Upper lobe of left lung (tissue), 6 donors: ENCODE measurements at places on chromosomes 13 and 19. TPM values are rescaled to one million over a fixed set of nuclear protein-coding genes. Genes with fewer than 3 reads are reported as not detected.
A peak's percentile ranks its signal among the peaks of the same experiment; 100 is the strongest.

ZNF329 gene
- 9.4 TPM for total RNA-seq

GRCh38 chr19:29645911-29646310 is 19.4 kb upstream of the PLEKHF1 start:
- no peak for DNase-seq

DNA sequence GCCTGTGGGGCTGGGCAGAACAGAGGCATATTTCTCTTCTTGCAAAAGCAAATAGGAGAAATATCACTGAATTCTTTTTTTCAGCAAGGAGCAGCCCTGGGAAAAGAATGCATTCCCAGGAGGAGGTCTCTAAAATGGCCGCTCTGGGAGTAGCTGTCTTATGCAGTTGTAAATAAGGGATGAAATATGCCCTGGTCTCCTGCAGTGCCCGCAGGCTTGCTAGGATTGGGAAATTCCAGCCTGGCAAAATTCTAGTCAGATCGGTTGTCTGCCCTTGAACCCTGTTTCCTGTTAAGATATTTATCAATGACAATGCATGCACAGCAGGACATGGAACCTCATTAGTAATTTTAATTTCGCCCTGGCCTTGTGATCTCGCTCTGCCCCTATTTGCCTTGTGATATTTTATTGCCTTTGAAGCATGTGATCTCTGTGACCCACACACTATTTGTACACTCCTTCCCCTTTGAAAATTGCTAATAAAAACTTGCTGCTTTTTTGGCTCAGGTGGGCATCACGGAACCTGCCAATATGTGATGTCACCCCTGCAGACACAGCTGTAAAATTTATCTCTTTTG is 1993.2 kb downstream of the PCDH9 start:
- no peak for DNase-seq

DNA sequence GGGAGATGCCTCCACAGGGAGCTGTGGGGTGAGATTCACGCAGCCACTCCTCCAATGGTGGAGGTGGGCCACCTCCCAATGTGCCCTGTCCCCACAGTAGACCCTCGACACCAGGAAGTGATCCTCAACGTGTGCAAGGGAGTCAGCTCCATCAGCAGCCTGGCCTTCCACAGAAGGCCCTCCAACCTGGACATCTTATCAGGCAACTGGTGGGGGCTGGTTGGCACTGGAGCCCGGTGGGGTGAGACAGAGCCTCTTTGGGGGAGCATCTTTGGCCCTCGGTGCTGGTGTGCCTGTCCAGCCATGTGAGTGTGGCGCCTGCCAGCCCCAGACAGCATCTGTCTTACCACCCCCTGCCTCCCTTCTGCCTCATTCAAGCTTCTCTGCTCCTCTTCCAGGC is 19.7 kb upstream of the RNF17 start:
- DNase-seq = no peak

NBEA gene
- 2.7 TPM for total RNA-seq

DNA sequence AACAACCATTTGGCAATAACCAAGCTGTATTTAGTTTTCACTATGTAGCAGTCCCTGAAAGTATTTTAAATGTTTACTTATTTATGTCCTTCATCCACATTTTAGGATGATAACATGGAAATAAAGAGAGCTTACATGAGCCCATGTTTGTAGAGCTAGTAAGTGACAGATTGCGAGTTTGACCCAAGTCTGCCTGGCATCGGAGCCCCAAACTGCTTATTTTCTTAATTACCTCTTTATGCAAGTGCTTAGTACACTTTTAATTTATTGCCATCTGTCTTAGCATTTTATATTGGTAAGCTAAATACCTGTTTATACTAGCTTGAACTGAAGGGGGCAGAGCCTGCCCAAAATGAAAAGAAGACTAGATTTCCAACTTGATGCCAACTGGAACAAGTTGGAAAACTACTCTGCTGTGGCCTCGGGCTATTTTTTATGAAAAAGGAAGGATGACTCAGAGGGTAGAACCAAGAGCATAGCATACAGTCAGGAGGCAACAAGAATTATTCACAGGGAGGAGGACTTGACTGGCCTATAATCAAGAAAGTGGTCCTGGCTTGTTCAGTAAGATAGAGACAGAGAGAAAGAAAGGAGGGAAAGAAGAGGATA is 150.2 kb downstream of the NDFIP2 start:
- DNase-seq = no peak

- peak; percentile 96 for DNase-seq
Observed at GRCh38 chr19:6737873-6738786, 750 bp upstream of the GPR108 start.

GRCh38 chr19:14405380-14405757 is 13.8 kb downstream of the DDX39A start:
- DNase-seq = no peak

- no peak for DNase-seq
Observed at GRCh38 chr19:46892252-46893179, 31.7 kb downstream of the ARHGAP35 start.

DNA sequence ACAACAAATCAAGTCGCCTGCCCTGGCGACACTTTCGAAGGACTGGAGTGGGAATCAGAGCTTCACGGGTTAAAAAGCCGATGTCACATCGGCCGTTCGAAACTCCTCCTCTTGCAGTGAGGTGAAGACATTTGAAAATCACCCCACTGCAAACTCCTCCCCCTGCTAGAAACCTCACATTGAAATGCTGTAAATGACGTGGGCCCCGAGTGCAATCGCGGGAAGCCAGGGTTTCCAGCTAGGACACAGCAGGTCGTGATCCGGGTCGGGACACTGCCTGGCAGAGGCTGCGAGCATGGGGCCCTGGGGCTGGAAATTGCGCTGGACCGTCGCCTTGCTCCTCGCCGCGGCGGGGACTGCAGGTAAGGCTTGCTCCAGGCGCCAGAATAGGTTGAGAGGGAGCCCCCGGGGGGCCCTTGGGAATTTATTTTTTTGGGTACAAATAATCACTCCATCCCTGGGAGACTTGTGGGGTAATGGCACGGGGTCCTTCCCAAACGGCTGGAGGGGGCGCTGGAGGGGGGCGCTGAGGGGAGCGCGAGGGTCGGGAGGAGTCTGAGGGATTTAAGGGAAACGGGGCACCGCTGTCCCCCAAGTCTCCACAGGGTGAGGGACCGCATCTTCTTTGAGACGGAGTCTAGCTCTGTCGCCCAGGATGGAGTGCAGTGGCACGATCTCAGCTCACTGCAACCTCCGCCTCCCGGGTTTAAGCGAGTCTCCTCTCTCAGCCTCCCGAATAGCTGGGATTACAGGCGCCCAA is at the start of gene LDLR:
TSS of gene LDLR (plus strand) at position 210 of the 760 bp plus-strand sequence. CDS start at position 296, 86 bp downstream.
- peak; percentile 92 for DNase-seq

GRCh38 chr19:15397236-15397635 is 17.6 kb upstream of the AKAP8 start:
- no peak for DNase-seq

GRCh38 chr19:50522881-50523280 is 9.2 kb upstream of the ASPDH start:
- DNase-seq = no peak

DNA sequence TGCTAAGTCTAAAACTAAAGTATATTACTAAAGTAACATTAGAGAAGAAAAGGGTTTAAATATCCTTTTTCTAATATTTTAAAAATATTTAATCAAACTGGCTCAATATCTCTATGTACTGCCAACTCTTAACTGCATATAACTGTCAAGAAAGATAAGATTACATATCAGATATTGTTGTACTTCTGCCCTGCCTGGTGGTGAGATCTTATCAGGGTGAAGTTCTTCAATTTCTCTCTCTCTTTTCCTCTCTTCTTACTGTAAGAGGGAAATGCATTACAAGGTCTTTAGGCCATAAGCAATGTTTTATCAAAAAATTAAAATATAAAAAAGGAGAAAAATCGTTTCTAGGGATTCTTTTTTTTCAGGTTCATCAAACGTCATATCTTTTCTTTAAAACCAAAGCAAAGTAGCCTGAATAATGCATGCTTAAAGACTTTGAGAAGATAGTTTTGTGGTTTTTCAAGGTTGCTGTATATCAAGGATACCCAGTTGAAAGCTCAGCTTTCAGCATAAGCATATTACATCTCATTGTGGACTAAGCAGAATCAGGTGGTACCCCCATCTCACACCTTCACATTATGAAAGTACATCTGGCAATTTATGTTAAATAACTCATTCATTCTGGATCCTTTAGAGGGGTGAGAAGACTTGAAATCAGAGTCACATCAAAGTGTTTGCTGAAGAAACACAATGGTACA is 1625.7 kb upstream of the SLC10A2 start:
- DNase-seq = no peak

DNA sequence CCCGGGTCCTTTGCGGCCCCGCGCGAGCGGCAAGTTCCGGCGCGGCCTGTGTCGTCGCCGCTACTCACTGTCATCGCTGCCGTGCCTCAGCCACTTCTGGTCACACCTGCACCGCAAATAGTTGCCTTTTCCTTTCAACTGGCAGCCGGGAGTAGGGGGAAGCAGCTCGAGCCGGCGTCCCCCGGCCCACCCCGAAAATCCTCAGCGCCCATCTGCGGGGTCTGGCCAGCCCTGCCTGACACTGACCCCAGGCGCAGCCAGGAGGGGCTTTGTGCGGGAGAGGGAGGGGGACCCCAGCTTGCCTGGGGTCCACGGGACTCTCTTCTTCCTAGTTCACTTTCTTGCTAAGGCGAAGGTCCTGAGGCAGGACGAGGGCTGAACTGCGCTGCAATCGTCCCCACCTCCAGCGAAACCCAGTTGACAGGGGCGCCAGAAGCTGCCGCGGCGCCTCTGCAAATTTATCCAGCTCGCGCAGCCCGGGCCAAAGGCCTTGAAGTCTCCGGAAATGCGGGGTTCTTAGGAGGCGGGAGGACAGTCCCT is 1.7 kb downstream of the PDX1 start:
- no peak for DNase-seq

DNA sequence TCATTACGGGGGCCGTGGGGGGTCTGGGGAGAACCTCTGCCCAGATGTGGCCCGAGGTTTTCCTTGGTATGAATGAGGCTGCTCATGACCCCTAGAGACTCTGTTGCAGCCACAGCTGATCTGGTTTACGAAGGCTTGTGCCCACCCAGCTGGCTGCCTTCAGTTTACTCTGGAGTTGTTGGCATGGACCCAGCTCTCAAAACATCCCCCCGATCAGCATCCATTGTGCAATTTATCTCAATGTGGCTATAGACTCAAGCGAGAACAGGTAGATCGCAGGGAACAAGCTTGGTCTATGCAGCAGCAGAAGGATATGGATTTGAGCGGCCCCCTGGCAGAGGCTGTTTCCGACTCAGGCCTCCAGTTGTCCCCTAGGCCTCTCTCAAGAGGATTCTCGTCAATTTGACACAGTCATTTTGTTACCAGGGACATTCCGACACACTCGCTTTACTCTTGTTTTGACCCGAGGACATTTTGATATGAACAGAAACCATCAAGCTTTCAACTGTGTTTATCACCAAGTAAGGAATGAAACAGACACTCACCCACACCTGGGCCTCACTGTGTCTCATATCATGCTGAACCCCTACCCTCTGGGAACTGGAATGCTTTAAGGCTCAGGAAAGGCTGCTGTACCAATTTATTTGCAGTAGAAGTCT is 161.5 kb downstream of the KATNAL1 start:
- DNase-seq = no peak

UHRF1 gene
- 3.0 TPM for total RNA-seq

ZNF253 gene
- 8.3 TPM for total RNA-seq

GRCh38 chr13:114131583-114132418 is 622 bp downstream of the RASA3 start:
- no peak for DNase-seq

GRCh38 chr13:74675972-74676371 is 541.8 kb upstream of the KLF12 start:
- no peak for DNase-seq

- no peak for DNase-seq
Observed at GRCh38 chr13:85287528-85287927, 511.7 kb downstream of the SLITRK6 start.

DNA sequence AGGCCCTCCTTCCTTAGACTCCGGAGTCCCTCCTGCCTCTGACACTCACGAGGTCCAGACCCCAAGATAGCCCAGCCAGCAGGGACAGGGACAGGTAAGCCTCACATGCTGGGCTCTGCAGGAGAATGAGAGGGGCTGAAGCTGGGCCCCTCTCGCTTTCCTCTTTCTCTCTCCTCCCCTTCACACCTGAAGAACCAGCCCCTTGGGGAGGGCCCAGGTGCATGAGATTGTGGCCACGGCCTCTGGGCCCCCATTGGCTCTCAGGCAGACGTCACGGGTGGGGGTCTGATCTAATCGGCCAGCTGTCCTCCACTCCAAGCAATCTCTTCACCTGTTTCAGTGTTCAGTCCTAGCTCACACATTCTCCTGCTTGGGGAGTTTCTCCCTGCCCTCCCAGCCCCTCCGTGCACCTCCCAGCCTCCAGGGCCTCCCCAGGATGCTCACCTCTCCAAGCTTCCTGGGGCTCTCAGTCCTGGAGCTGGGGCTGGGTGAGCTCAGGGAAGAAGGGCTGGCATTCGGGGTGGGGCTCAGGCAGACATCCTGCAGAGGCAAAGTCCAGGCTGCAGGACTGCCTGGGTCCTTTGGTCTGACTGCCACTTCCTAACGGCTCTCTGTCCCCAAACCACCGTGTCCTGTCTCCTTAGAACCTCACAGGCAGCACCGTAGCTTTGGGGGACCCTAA is 2.8 kb downstream of the TMEM150B start:
- no peak for DNase-seq

GRCh38 chr19:5934069-5934401 is 20.0 kb downstream of the CAPS start:
- no peak for DNase-seq

DNA sequence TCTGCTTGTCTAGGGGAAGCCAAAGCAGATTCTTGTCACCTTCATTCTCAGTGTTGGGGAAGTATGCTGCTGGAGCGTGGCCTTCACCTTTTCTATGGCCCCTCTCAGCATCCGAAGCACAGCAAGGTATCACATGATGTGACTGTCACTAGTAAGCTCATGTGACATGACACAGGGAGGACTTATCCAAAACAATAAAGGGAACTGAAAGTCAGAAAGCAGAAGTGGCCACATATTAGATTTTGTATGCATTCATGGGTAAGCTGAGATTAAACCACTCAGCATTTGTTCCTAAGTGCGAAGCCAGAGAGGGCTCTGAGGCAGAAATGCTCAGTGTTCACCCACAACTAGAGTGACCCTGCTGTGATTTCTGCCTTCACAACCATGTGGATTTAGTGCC is 72.8 kb upstream of the PCDH8 start:
- no peak for DNase-seq

DNA sequence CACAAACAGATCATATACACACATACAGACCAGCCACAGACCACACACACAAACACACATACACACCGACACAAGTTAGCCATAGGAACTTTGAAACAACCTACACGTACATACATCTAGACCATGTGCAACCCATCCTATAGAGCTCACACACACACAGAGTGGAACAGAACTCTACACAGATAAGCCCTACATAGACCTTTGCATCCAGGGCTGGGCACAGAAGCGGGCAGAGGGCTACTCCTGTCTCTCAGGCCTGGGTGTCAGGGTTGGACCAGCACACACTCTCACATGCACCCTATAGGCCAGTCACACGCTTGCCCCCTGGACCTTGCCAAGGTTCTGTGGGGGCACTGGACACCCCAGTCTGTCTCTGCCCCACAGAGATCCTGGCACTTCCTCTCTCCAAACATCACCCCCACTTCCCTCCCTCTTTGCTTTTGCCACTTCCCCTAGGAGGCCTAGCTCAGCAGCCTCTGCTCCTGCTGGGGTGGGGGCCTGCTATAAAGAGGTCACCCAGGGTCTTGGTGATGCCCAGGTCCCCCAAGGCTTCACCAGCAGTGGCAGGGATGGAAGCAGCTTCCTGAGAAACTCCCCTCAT is 5.8 kb upstream of the JUNB start:
- peak; percentile 64 for DNase-seq

ITGBL1 gene
- total RNA-seq = 5.2 TPM

PSG6 gene
- total RNA-seq = not detected
